SJCRH30 (cell line): ENCODE measurements at places on chromosomes 5 and 9.
A peak's percentile ranks its signal among the peaks of the same experiment; 100 is the strongest.

GRCh38 chr5:65876496-65876895 lies 49.9 kb upstream of the ERBIN start:
- no peak for DNase-seq

- DNase-seq, result no peak
These were observed 64.6 kb downstream of the GADD45G start for GRCh38 chr9:89669361-89669842.

- DNase-seq, result peak; percentile 31
These were observed 395.7 kb upstream of the ZNF462 start for GRCh38 chr9:106467113-106467864.

- DNase-seq, result no peak
These were observed 23.2 kb downstream of the MTAP start for GRCh38 chr9:21825637-21826036.

DNA sequence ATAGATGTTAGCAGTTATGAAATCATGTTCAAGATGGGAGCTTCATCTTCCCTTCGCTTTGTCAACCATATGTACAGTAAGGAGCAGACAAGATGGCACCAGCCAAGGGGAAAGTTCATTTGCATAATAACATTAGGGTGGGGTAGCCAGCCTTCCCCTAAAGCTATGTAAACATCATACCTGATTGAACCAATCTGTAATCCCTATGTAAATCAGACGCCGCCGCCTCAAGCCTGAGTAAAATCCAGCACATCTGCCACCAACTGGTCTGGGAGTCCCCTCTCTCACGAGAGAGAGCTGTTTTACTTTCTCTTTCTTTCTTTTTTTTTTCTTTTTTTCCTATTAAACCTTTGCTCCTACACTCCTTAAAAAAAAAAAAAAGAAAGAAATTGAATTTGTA lies 30.8 kb upstream of the REEP2 start:
- DNase-seq, result no peak

DNA sequence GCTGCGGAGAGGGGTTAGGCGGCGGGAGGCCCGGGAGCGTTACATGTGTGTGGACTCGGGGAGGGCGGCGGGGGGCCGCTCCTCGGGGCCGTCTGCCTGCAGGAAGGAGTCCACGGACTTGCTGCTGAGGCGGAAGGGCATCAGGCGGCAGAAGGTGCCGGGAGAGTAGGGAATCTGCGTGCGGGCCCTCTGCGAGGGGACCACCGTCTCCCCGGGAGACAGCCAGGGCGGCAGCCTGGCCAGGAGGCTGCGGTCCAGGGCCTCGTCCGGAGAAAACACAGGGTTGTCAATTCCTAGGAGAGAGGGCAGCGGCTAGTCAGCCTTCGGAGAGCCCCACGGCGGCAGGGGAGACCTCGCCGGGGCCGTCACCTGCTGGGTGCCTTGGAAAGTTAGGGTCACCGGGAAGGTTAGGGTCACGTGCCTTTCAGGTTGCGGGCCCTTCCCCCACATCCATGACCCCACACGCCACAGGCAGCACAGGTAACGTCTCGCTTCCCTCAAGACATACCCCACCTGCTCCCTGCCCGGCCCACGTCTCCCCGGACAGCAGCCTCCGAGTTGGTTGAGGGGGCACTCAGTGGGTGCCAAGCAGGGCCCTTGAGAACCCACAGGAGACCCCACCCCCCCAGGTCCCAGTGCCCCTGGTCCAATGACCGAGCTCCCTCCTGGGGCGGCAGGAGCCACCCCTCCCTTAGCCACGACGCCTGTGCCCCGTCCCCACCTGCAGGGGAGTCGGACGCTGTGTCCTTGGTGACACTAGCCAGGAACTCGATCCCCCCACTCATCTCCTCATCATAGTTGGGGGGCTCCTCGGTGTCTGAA lies 32.1 kb downstream of the EXOC3 start:
- DNase-seq, result no peak

- DNase-seq, result no peak
These were observed 46.7 kb downstream of the IL31RA start for GRCh38 chr5:55897905-55898304.

GRCh38 chr5:149719666-149720065 lies 10.4 kb upstream of the PPARGC1B start:
- DNase-seq, result no peak

DNA sequence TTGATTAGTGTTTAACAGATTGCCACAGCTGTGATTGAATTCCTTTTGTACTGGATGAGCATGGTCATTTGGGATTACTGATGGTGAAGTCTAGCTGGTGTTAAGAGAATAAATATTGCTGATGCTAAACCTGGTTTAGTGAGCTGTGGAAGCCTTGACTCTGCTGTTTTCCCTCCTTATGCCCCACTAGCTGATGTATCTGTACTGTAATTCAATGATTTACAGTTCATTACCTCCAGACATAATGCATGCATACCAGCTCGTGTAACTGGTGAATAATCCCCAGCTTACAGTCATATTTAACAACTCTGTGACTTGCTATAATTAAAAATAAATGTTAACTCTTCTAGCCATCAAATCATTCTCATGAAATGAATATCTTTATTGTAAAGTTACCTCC lies 1.7 kb upstream of the CMYA5 start:
- no peak for DNase-seq

GRCh38 chr5:4661326-4661725 lies 478.8 kb upstream of the ADAMTS16 start:
- no peak for DNase-seq

DNA sequence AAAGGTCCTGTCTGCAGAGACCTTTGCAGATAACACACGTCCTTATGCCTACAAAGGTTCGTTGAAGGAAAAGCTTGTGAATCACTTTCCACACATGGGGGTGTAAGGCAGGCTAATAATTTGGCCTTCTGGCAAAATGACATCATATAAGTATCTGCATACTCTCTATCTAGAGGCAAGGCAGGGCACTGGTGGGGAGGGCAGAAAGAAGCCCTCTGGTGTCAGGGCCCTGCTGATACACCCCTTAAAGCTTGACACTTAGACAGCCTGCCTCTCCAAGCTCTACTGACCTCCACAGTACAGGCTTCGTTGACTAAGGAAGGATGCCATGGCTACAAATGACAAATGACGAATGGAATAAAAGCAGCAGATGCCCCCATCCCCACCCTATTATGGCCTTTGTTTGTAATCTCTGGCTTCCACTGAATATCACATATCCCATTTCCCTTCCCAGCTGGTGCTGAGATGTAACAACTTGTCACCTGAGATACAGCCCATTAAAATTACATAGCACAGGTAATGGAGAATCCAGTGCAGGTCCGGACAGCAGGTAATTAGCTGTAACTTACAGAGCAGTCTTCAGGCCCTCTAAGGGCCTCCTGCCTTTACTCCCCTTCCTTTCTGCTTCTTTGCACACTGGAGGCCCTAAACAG lies 76.9 kb upstream of the IFNK start:
- DNase-seq, result no peak

- no peak for DNase-seq
These were observed 1325.0 kb upstream of the DMAC1 start for GRCh38 chr9:9124616-9125015.

DNA sequence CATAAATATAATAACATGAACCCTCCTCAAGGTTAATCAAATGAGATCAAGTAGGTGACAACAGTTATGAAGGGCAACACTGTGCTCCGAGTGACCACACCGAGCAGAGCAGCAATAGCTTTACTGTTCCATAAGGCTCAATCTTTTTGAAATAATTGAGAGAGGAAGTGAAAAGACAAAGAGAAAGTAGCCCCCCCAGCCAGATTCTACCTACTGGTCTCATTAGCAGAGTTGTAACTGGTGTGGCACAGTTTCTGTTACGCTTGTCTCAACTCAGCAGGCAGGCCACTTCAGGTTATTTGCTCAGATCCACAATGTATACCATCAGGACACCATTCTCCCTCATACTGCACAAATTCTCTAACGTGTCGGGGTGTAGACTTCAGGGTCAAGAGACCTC lies 14.0 kb downstream of the PRUNE2 start:
- no peak for DNase-seq

DNA sequence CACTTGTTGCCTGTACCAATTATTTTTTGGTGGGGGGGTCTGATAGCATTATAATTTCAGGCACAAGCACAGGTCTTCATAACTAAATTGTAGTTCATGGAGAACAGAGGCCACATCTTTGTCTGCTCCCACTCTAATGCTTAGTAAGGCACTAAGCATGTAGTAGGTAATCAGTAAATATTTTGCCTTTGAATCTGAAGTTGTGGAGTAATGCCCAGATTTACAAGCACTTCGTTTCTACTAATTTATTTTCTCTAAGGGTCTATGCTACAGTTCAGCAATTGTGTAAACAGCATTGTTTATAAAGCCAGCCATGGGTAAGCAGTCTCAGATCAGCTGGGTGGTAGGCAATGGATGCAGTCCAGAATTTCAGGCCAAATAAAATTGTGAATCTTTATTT lies 78.6 kb downstream of the GRIA1 start:
- no peak for DNase-seq

DNA sequence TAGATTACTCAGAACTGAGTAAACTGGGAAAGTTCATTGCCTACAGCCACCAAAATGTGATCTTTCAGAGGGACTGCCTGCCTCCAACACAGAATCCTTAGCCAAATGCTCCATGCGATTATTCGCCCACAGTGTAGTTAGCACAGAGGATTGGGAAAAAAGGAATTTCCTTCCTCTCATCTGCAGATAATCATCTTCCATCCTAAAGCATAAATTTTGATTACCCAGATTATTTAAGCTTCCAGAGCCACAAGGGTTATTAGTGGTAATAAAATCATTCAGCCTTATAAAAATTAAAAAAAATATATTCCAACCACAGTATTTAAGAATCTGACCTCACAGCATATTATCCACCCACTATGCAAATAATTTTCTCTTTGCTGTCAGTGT lies 285.3 kb upstream of the GRAMD2B start:
- no peak for DNase-seq

- no peak for DNase-seq
These were observed 229.9 kb downstream of the SGCD start for GRCh38 chr5:156556666-156557406.

GRCh38 chr9:70220216-70220615 lies 38.6 kb upstream of the SMC5 start:
- no peak for DNase-seq

DNA sequence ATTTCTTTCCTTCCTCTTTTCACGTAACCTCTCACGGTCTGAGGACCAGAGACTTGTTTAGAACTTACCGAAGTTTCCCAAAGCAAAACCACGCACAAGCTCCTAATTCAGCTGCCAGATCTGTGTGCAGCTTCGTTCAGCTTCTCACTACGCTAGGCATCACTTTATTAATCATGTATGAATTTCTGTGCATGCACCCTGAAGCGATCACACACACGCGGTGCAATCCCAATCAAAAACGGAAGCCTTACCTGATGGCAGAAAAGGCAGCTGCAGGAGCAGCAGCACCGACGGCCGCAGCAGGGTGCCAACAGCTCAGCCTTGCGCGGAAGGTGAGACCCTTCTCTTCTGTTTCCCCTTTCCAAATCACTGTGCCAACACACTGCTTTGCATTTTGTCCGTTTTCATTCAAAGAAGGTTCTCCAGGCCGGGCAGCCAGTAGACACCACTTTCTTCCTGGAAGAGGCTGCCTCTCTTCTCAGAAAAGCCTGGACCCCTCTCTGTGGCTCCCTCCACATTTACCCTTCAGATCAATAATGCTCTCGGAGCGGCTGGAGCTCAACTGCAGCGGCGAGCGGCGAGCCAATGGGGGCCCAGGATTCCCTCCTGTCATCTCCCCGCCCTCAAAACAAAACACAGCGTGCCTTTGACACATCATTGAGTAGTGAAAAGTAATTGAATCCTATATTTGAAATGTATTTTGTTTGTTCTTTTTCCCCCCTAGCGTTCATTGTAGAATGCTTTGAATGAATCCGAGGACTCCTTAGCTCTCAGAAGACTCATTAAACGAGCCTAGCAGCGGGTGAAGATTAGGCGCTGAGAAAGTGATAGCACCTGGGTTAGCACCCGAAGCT lies at the start of gene CDH12:
TSS of gene CDH12 (minus strand) at position 538 of the 854 bp plus-strand sequence.
- no peak for DNase-seq

DNA sequence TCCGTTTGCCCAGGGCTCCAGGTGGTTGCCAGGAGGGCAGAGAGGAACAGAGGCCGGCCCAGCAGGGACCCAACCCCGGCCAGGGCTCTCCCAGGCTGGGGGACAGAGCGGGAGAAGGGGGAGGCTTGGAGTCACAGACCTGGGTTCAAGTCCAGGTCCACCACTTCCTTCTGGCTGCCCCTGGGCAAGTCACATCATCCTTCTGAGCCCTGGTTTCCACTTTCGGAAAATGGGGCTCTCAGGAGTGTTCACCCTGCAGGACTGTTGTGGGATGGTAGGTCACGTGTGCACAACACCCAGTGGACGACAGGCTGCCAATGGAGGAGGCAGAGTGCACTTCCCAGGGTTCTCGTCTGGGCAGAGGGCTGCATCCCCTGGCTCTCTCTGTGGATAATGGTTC lies 245.4 kb downstream of the PBX3 start:
- DNase-seq, result no peak

DNA sequence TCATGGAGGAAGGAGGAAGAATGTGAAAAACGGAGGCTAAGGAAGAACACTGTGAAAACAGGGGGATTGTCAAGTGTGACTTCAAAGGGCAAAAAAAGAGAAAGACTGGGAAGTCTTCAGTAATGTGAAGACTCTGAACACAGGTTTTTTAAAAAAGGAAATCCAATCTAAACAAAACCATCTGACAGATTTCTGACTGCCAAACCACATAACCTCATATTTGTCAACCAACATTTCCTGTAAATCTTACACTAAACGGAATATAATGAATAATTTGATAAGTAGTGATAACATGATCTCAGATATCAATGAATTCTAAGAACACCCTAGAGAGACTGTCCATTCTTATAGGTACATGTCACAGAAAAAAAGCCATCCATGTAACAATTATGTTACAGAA lies 124.7 kb downstream of the FBN2 start:
- no peak for DNase-seq

DNA sequence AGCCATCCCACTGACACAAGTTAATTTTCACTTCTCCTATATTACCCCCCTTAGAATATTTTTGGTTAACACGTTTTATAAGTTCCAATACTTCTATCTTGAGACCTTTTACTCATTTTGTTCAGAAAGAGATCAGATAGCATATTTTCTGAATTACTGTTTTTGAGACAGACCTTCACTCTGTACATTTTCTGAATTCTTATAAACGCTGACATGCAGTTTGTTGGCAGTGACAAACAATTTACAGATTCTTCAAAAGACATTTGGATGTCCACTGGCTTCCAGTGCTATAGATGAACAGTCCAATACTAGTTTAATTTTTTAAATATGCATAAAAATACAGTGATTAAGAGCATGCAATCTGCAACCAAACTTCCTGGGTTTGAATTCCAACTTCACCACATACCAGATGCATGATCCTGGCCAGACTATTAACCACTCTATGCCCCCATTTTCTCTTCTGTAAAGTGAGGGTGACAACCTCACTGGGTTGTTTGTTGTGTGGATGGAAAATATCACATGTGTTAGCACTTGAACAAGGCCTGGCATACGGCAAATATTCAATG lies 142.1 kb downstream of the AGTPBP1 start:
- no peak for DNase-seq

GRCh38 chr5:100901821-100902341 lies 1.2 kb downstream of the ST8SIA4 start:
- DNase-seq, result peak; percentile 11
